MCF 10A (cell line): ENCODE measurements at places on chromosomes 11 and 22. TPM values are rescaled to one million over a fixed set of nuclear protein-coding genes. Genes with fewer than 3 reads are reported as not detected.
A peak's percentile ranks its signal among the peaks of the same experiment; 100 is the strongest.

GRCh38 chr11:33379947-33380346, 122.8 kb downstream of the HIPK3 start:
- no peaks in the 10 kb centered on the region for H3K4me1 ChIP-seq
- H3K36me3 ChIP-seq: no peaks in the 10 kb centered on the region
- no peak overlapping the region for H3K4me3 ChIP-seq
- peaks cover 21% of the 10 kb centered on the region for H3K27me3 ChIP-seq
- no peak for DNase-seq

GRCh38 chr22:33639588-33640254, 280.6 kb downstream of the LARGE1 start:
- H3K4me3 ChIP-seq: no peak overlapping the region
- H3K4me1 ChIP-seq: no peaks in the 10 kb centered on the region
- no peak overlapping the region for H3K27ac ChIP-seq
- no peaks in the 10 kb centered on the region for H3K27me3 ChIP-seq
- no peak for DNase-seq

GRCh38 chr11:76615950-76616349, 54.6 kb downstream of the LRRC32 start:
- H3K27me3 ChIP-seq: no peaks in the 10 kb centered on the region
- H3K4me3 ChIP-seq: no peak overlapping the region
- H3K27ac ChIP-seq: peak overlapping the region; percentile 37
- no peaks in the 10 kb centered on the region for H3K36me3 ChIP-seq
- peaks cover 6% of the 10 kb centered on the region for H3K4me1 ChIP-seq

DNA sequence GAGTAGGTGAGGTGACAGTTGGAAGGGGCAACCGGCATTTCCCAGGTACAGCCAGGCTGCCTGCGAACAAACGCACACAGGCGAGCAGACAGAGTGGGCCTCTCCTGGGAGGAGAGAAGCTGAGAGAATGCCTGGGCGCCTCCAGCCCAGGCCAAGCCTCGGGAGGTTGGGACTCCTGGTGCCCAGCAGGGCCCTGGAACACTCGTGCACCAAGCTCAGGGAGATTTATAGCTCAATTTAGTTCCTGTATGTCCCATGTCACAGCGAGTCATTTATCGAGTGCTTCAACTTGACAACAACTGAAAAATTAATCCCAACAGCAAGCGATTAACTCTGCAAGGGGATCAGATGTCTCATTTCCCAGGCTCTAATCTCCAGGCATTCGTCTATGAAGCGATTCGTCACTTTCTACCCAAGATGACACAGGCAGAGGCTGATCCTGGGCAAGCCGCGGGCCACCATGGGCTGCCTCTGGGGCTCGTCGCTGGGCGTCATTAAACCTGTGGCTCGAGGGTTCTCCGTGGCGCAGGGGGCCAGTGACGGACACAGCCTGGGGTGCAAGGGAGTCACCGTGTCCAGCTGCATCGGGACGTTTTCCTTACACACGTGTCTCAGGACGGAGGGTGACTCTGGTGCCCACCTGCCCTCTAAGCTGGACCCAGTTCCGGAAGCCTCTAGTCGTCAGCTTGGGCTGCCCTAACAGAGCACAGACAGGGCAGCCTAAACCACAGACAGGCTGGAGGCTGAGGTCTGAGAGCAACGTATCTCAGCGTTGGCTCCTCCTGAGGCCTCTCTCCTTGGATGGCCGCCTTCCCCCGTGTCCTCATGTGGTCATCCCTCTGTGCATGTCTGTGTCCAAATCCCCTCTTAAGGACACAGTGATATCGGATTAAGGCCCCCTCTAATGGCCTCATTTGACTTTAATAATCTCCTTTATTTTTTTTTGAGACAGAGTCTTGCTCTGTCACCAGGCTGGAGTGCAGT, 154.1 kb downstream of the CTTN start:
- DNase-seq: no peak
- no peaks in the 10 kb centered on the region for H3K27me3 ChIP-seq
- no peaks in the 10 kb centered on the region for H3K36me3 ChIP-seq
- no peak overlapping the region for H3K4me3 ChIP-seq

DNA sequence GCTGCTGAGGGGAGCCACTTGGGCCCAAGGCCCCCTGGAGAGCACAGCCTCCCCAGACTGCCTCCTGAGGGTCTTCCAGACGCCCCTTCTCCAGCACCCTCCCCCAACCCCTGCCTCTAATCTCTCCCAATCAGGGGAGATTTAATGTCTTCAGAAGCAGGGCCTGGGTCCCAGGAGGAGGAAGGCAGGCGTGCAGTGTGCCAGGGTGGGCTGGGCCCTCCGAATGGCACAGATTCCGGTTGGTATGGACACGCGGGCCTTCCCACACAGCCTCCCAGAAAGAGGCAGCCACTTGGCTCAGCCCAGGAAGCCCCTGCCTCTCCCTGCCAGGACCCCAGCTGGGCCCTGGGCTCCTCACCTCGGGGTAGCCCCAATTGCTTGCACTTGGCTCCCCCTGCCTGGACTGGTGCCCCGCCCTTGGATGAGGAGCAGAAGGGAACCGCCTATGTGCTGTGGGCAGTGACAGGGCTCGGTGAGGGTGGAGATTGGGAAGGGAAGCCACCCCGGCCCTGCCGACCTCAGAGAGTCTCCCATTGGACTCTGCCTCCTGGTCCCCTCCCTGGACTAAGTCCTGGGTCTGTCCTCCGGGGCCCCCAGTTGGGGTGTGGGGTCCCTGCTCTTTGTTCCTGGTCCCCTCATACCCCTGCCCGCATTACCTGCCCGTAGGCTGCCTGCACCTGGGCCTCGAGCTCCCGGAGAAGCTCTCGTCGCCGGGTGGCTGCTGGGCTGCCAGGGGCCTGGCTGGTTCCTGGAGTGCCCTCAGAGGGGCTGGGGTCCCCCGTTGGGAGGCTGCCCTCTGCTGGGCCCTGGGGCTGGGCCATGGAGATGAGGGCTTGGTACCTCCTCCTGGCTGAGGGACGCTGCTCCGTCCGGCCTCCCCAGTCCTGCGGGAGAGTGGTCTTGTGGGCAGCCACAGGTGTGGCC, 572 bp upstream of the CABP2 start:
- H3K4me1 ChIP-seq: no peaks in the 10 kb centered on the region
- H3K27ac ChIP-seq: no peak overlapping the region
- H3K4me3 ChIP-seq: no peak overlapping the region
- peaks cover 11% of the 10 kb centered on the region for H3K27me3 ChIP-seq
- H3K36me3 ChIP-seq: no peaks in the 10 kb centered on the region

GRCh38 chr22:25760848-25761595, 19.0 kb downstream of the MYO18B start:
- peak overlapping the region; percentile 23 for H3K27ac ChIP-seq
- H3K36me3 ChIP-seq: no peaks in the 10 kb centered on the region
- H3K27me3 ChIP-seq: no peaks in the 10 kb centered on the region
- peaks cover 27% of the 10 kb centered on the region for H3K4me1 ChIP-seq

- H3K27ac ChIP-seq: no peak within 1 kb of the TSS
- no peak within 1 kb of the TSS for H3K4me3 ChIP-seq
- no peaks in the 10 kb centered on the region for H3K36me3 ChIP-seq
- no peaks in the 10 kb centered on the region for H3K4me1 ChIP-seq
- no peak for DNase-seq
These were observed at the start of gene ABCC8 for GRCh38 chr11:17476317-17477083. Gene ABCC8, minus strand, starts transcription at chr11:17476845. Its CDS starts 69 bp downstream, at chr11:17476776.

- H3K27me3 ChIP-seq: no peaks in the 10 kb centered on the region
- H3K27ac ChIP-seq: peak overlapping the region; percentile 59
- H3K4me1 ChIP-seq: peaks cover 22% of the 10 kb centered on the region
- DNase-seq: peak; percentile 65
These were observed 593.7 kb upstream of the LUZP2 start for GRCh38 chr11:23903044-23903704.

DNA sequence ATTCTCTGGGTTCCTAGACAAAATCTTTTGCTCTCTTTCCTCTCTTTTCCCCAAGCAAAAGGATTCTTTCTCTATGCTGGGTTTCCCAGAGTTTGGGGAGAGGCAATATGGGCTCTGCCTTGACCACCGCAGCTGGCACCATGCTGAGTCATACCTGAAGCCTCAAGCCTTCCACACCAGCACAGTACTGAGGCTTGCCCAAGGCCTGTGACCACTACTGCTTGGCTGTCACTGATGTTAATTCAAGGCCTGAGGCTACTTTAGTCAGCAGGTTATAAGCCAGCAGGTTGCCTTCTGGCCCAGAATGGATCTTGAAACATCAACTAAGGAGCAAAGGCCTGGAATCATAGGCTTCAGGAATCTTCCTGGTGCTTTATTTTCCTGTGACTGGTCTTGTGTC, 185.3 kb downstream of the DYNC2H1 start:
- peaks cover 14% of the 10 kb centered on the region for H3K36me3 ChIP-seq
- H3K27me3 ChIP-seq: no peaks in the 10 kb centered on the region
- H3K27ac ChIP-seq: no peak overlapping the region
- peak; percentile 20 for DNase-seq
- H3K4me1 ChIP-seq: no peaks in the 10 kb centered on the region

- no peak for DNase-seq
- peaks cover 10% of the 10 kb centered on the region for H3K27me3 ChIP-seq
- H3K27ac ChIP-seq: no peak overlapping the region
These were observed 76.9 kb upstream of the ANO1 start for GRCh38 chr11:70001246-70001645.

- peaks cover 40% of the 10 kb centered on the region for H3K4me1 ChIP-seq
- peak overlapping the region; percentile 97 for H3K27ac ChIP-seq
- H3K36me3 ChIP-seq: no peaks in the 10 kb centered on the region
- no peaks in the 10 kb centered on the region for H3K27me3 ChIP-seq
These were observed 34.6 kb upstream of the CRTAM start for GRCh38 chr11:122803716-122804115.

GRCh38 chr11:61447601-61448551, 18.0 kb downstream of the SDHAF2 start:
- H3K4me3 ChIP-seq: no peak overlapping the region
- H3K27ac ChIP-seq: no peak overlapping the region
- no peaks in the 10 kb centered on the region for H3K4me1 ChIP-seq
- H3K36me3 ChIP-seq: peaks cover 55% of the 10 kb centered on the region
- no peak for DNase-seq
- no peaks in the 10 kb centered on the region for H3K27me3 ChIP-seq

DNA sequence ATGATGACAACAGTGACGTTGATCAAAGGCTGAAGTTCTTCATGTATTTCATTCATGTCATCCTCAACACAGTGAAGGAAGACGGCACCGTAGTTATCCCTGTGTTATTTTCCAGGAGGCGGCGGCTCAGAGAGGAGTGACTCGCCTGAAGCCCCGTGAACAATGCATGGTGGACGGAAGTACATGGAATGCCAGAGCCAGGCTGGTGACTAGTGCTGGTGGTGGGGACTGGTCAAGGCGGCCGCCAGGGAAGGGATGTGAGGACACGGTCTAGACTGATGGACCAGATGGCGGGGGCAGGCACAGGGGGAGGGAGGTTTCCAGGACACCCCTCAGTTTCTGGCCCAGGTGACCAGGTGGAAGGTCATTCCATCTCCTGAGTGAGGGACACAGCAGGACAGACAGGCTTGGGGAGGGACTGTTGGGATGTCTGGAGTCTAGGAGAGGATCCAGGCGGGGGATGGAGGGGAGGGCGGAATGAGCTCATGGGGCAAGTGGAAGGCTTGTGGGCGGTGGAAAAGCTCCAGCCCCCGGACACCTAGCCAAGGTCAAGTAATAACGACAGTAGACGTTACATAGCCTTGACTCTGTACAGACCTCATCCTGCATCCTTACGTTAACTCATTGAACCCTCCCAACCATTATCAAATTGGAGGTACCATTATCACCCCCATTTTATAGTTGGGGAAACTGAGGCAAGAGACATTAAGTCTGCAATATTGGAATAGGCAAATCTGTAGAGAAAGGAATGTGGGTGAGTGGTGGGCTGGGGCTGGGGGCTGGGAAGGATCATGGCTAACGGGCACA, 16.0 kb upstream of the PICK1 start:
- H3K4me1 ChIP-seq: no peaks in the 10 kb centered on the region
- no peak for DNase-seq
- H3K4me3 ChIP-seq: no peak overlapping the region

The ANKRD42 gene
- total RNA-seq: 8.6 and 13.5 TPM in 2 replicates

The ST14 gene
- total RNA-seq: 24.8 and 27.2 TPM in 2 replicates

The SLC5A1 gene
- total RNA-seq: not detected in 2 replicates

The DEAF1 gene
- total RNA-seq: 46.8 and 54.1 TPM in 2 replicates

The UCP3 gene
- 1.5 and 2.5 TPM in 2 replicates for total RNA-seq

The GSTP1 gene
- 1,641 and 1,733 TPM in 2 replicates for total RNA-seq

The APOL3 gene
- total RNA-seq: 0.44 and 1.8 TPM in 2 replicates
